ENCODE measurements at places on chromosomes 3 and 15.

DNA sequence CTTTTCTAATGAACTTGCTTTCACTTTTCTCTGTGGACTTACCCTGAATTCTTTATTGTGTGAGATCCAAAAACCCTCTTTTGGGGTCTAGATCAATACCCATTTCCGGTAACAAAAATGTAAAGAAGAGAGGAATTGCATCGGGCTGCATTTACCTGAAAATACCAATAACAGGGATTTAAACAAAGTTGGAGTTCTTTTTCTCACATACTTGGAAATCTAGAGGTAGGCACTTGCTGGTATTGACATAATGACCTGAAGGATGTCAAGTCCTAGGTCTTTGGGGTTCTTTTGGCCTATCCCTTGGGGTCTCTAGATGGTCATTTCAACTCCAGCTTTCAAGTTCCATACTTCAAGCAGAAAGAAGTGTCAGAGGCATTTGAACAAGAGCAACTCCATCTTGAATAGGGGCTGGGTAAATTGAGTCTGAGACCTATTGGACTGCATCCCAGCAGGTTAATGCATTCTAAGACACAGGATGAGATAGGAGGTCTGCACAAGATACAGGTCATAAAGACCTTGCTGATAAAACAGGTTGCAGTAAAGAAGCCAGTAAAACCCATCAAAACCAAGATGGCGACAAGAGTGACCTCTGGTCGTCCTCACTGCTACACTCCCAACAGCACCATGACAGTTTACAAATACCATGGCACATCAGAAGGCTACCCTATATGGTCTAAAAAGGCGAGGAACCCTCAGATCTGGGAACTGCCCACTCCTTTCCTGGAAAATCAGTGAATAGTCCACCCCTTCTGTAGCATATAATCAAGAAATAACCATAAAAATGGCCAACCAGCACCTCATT, 50.8 kb upstream of the ZNF280D start:
- no peak for DNase-seq

DNA sequence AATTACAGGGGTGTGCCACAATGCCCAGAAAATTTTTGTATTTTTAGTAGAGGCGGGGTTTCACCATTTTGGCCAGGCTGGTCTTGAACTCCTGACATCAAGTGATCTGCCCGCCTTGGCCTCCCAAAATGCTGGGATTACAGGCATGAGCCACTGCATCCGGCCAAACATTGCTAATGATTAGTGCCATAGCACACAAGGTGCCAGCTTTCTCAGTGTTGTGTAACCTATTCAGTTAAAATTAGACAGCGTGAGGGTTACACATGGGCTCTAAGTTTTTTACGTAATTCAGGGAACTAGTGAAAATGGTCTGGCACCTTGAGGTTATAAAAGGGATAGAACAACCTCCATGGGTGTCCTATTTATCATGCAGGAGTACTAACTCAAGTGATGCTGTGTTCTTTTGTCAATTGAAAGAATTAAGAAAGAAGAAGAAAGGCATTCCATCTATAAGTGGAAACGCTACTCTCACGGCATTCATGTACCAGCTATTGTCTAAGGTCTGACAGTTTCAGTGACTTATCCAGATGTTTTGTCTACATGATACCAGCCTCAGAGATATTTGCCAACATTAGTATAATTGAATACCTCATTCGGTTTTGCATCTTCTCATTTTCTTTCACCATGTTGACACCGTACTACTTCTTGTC, 84.7 kb downstream of the EOMES start:
- no peak for DNase-seq

DNA sequence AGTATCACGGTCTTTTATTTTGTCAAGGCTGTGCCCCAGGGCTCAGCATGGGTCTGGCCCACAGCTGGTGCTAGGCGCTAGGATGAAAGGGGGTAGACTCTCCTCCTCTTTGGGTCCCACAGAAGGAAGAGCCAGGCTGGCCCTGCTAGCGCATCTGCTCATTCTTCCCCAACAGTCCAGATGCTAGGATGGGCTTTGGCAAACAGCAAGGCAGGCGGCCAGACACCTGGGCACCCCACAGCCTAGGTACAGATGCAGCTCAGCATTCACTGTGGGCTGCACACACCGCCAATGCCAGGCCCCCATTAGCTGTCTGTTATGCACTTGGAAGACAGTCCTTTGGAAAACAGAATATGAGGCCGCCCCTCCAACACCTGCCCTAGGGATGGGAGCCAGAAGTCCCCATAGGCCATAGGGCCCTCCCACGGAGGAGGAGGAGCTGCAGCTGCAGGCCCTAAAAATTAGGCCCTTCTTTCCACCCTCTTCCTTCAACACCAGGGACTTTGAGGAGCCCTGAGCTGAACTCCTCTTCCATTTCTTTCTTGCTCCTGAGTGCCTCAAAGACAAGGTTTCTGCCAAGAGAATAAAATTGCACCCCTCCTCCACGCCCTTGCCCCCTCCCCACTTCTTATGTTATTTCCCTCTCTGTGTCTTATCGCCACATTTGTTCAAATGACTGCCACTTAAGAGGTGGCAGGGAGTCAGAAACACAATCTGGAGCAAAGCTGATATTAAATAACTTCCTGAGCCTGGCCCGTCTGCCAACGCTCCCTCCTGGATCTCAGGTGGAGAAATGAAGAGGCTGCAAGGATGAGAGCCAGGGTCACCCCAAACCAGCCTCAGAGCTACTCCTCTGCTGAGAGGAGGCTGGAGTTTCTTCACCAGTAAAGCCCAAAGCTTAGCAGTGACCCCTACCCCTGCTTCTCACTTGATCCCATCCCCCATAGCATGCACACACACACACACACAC, 13.7 kb downstream of the NTRK3 start:
- no peak for DNase-seq

- no peak for DNase-seq
Measured at GRCh38 chr3:65004306-65004705, 316.5 kb upstream of the ADAMTS9 start.

DNA sequence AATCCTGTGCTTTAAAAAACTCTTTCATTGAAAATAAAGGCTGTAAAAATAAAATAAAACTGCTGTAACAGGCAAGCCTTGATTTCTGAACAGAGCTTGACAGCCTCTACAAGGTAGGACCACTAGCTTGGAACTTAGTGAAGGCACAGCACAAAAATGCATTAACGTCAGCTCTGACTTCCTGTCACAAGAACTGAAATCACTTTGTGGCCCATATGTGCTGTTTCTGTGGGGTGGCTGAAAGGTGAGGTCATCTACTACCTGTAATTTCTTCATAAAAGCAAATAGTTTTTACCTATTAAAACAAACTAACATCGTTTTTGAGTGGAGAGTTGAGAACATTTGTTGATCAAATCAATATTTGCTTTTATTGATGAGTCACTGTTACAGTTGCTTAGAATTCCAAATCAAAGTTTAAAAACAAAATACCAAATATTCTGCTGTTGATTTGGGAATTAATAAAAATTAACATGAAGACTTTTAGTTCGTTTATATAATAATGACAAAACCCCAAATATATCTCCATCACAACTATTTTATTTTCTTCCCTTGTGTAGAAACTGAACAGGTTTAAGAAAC, 1034.1 kb downstream of the MCTP2 start:
- no peak for DNase-seq

GRCh38 chr3:63974451-63974850, 48.8 kb downstream of the PSMD6 start:
- no peak for DNase-seq

DNA sequence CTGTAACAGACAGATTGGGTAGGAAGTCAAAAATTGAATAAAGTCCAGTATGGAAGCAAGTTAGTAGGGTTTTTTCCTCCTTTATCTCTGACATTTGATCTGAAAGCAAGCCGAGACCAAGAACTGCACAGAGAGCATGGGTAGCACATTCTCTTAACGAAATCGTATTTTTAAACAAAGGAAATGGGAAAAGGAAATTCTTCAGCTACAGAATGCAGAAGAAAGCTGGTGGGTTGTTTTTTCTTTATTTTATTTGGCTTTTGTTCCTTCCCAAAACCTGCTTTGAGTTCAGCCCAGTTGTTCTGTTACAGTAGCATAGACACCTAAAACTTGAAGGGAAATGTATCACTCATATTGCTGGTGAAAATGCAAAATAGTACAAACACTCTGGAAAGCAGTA, 397.0 kb downstream of the GBE1 start:
- DNase-seq = no peak

DNA sequence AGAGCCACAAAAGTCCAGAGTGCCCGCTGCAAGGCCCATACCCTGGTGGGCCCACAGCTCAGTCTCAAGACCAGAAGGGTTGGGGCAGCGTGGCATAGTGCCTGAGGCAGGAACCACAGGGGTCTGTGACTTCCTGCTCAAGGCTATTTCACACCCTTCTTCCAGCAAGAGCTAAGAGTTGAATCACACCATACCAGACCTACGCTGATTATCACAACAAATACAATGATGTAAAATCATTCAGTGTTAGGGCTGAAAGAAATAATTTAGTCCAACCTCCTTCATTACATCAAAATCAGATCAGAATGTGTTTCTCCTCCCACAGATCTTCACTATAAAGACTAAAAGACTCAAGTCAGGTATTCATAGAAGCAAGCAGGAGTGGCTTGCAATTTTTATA, 27.8 kb upstream of the ST8SIA2 start:
- no peak for DNase-seq

- no peak for DNase-seq
Measured at GRCh38 chr15:63820210-63820609, 13.5 kb downstream of the HERC1 start.

DNA sequence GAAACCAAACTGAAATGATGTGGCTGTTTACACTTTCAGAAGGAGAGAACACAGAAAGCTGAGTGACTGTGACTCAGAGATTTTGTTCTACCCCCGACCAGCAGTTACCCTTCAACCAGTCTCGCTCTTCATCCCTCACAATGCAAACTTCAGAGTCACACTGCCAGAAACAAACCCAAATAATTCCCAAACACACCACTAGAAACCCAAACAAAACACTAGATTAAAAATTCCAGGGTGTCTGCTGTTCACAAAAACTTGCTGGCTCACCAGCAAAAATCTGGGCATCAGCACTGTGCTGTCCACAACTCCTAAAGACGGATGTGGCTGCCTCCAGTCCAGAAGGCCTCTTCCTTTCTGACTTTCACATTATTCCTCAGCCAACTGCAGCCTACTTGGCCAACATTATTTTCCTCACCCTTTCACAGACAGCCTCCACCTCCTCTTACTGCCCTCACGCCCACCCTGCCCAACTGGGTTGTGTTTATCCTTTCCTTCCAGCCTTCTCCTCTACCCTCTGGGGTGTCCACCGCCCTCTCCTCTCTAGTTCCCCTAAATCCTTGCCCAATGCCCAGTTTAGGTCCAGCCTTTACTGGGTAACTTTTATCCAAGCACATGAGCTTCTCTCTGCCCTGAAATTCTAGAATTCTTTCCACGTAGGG, 71.4 kb downstream of the MECOM start:
- DNase-seq = no peak

GRCh38 chr3:12622335-12622734, 41.6 kb downstream of the RAF1 start:
- no peak for DNase-seq

GRCh38 chr3:177451301-177451750, 254.0 kb upstream of the TBL1XR1 start:
- no peak for DNase-seq

GRCh38 chr3:44923632-44924456, 49.4 kb downstream of the TGM4 start:
- no peak for DNase-seq

DNA sequence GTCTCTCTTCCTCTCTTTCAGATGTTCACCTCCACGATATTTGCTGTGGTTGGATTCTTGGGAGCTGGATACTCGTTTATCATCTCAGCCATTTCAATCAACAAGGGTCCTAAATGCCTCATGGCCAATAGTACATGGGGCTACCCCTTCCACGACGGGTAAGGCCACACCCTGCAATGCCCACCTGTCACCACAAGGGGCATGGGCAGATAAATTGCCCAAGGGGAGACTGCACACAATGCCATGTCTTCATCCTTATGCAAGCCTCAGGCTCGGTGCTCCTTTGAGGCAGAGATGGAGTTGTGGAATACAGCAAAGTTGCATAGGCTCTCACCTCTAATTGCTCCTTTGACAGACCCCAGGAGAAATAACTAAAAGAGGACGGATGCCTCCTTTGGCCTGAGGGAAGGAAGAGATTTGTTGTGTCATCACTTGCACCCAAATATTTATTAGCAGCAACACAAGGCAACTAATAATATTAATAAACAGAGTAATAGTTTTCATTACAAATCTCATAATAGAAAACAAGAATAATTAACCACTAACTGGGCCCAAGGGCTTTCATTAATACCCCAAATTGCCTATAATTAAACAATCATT, 13.2 kb downstream of the TM4SF4 start:
- DNase-seq = no peak

GRCh38 chr15:95653361-95653805, 677.1 kb upstream of the NR2F2 start:
- DNase-seq = no peak

DNA sequence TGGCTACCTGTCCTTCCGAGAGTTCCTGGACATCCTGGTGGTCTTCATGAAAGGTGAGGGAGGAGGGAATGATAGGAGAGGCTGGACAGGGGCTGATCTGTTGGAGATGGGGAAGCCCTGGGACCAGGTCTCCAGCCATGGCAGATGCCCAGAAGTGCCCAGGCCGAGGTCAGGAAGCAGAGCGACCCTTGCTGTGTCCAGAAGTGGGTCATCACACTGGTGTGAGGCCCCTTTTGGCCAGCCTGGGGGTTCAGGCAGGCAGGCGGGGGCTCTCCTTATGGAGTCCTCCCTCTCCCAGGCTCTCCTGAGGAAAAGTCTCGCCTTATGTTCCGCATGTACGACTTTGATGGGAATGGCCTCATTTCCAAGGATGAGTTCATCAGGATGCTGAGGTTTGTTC, 17.8 kb downstream of the DUOX1 start:
- no peak for DNase-seq

DNA sequence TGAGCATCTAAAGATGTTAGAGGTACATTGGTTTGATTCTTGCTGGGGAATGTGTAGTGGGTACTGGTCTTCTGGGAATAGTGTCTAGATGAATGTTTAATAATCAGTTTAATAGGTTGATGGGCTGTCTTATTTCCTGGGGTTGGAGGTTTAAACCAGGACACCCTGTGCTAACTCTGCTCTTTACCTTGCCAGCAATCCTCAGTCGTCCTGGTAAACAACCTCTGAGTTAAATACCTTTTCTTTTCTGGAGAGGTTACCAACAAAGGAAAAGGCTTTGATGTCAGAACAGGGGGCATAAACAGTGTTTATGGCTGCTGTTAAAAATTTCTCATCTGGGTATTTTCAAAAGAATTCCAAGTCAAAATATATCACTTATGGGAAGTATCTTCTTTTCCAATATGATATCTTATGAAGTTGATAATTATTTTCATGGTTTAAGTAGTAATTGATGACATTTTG, 23.5 kb downstream of the MITF start:
- no peak for DNase-seq

GRCh38 chr3:24678421-24678865, 183.8 kb upstream of the THRB start:
- no peak for DNase-seq

GRCh38 chr15:63000706-63001105, 41.8 kb upstream of the TPM1 start:
- DNase-seq = no peak

GRCh38 chr3:87615506-87615905, 339.1 kb upstream of the POU1F1 start:
- DNase-seq = no peak

GRCh38 chr3:67704322-67704721, 49.9 kb upstream of the SUCLG2 start:
- DNase-seq = no peak
